ENCODE measurements at places on chromosomes 5 and 9.

GRCh38 chr5:156498226-156498980 is 171.4 kb downstream of the SGCD start:
- no peak for DNase-seq

DNA sequence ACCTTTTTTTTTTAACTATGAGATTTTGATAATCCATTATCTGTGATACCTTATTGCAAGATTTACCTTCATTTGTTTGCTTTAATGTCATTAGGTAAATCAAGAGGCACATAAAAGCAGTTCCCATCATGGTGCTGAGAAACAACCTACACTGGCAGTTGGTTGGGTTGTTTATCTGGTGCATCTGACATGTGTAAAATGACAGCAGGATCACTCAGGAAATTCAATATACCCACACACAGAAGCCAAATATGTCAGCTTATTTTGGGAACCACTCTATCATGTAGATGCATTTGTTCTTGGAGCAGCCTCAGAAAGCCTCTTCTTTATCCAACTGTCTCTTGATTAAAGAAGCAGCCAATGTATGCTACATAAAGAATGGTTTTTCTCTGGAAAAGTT is 7.8 kb upstream of the CCDC192 start:
- no peak for DNase-seq

DNA sequence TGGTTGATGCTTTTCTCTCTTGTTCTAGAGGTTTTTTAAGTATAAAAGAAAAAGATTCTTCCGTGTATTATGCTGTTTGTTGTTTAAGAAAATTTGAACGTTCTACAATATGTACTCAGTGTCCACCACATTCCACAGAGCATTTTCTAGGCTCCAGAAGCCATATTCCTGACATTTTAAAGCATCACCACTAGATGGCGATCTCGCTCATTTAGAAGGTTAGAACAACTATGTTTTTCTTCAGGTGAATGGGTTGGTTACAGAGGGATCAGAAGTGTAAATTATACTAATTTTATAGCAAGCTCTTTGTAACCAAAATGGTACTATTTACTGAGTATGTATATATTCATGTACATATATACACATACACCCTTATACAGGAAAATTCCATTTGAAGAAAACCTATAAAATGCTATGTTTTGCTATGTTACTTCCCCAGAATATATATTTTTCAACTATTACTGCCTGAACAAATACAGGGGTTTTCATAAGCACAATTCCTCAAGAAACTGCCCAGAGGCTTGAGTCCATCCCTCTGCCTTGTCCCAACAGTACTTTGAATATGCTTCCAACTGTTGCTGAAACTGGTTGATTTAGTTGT is 284.3 kb downstream of the CCDC171 start:
- peak; percentile 77 for DNase-seq

DNA sequence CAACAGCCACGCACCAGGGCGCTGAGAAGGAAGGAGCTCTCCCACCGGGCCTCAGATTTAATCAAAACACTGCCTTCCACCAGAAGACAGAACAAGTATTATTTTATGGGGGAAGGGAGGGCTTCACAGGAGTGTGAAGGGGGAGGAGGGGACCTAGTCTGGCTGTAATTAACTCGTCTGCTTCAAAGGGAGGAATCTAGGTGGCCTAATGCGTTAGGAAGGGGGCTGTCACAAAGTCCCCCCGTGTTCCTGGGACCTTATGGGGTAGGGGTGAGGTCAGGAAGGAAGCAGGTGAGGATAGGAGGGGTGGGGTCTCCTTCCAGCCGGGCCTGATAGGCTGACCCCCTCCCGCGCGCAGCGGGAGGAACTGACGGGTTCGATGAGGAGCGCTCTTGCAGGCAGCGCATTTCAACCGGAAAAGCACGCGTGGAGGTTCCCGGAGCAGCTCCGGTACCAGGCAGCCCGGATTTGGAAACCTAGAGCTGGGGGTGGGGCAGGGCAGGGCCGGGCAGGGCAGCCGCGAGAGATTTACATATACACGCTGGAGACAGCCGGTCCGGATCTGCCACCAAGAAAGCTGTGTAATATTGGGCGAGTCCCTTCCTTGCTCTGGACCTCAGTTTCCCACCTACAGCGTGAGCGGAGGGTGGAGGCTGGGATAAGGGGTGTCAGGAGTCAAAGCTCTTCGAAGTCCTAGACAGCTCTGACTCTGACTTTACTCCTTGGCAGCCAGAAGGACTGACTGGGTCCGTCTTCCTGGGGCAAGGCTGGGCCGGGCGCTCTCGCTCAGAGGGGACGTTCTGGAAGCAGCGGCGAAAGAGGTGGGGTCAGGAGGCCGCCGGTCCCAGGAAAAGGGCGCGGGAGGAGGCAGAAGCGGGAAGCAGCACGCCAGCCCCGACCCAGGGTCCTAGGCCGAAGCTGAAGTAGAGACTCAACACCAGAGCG is 1.8 kb downstream of the SHB start:
- DNase-seq = peak; percentile 37

GRCh38 chr5:174188295-174188694 is 142.8 kb downstream of the NSG2 start:
- DNase-seq = no peak

DNA sequence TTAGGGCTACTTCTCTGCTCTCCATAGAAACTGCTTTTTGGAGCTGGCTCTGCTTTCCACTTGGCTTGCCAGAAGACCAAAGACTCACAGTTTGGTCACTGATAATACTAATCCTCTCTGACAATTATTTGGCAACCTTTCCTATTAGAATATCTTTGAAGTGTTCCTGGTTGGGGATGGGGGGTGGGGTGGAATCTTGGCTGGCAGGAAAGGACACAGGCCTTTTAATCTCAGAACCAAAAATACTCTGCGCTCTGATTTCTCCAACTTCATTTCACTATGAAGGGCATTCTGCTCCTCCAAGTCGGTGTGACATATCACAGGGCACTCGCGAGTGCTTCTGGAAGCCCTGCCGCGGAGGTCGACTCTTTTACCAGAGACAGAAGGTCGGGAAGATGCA is 1329.0 kb upstream of the WWC1 start:
- no peak for DNase-seq

- no peak for DNase-seq
These were observed 38.8 kb upstream of the FBXW11 start for GRCh38 chr5:172045315-172045632.

DNA sequence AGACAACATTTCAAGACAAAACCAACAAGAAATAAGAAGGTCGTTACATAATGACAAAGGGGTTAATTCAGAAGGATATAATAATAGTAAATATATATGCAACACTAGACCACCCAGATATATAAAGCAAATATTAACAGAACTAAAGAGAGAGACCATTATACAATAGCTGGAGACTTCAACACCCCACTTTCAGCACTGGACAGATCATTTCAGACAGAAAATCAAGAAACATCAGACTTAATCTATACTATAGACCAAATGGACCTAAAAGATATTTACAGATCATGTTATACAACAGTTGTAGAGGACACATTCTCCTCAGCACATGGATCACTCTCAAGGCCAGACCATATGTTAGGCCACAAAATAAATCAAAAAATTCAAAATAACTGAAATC is 26.8 kb downstream of the CERT1 start:
- no peak for DNase-seq

GRCh38 chr5:145218019-145218418 is 617.1 kb downstream of the PRELID2 start:
- no peak for DNase-seq

DNA sequence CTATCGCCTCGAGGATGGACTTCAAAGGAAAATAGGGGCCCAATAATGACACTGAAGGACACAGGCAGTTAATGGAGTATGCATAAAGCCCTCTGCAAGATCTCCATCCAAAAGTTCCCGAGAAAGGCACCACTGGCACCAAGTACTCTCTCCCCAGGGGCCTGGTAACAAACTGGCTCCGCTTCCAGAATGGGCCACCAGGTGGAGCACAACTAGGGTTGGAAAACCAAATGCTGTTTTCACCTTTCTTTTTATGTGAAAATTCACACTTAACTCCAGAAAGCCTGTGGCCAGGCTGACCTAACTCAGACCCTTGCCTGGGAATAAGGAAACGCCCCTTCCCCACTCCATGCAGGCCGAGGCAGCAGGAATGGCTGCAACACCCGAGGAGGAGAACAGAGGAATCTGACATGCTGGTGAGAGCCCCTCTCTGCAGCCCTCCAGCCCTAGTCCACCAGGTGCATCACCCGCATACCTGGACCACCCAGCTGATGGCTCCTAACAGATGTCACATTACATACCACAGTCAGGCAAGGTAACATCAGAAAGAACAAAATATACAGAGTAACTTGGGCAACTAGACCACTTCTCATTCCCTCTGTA is 42.8 kb downstream of the CAMSAP1 start:
- DNase-seq = peak; percentile 66

DNA sequence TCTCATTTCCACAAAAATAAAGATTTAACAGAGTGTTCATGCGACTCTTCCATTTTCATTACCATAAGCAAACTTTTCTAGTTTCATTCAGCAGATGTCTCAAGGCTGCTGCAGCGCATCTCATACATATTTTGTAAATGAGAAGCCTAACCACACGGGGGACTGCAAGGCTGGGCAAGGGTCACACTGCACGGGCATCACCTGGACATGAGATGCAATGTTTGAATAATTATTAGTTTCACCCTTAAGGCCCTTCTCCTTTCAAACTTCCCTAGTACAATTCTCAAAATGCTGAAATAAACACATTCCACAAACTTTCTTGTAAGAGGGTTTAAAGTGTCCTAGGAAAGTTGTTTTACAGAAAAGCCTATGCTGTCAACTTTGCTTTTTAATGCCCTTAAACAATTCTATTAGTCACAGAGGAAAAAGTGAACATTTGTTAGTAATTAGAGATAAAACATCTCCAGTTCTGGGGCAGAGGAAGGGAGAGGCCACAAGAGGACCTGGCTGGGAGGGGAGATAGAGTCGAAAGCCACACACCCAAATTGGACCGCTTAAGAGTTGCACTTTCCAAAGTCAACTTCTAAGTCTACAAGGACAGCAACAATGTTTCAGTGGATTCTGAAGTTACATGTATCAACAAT is 1.3 kb downstream of the DENND1A start:
- no peak for DNase-seq

GRCh38 chr5:52015760-52016159 is 632.5 kb downstream of the ISL1 start:
- no peak for DNase-seq

GRCh38 chr5:98813755-98814154 is 40.3 kb downstream of the RGMB start:
- no peak for DNase-seq

DNA sequence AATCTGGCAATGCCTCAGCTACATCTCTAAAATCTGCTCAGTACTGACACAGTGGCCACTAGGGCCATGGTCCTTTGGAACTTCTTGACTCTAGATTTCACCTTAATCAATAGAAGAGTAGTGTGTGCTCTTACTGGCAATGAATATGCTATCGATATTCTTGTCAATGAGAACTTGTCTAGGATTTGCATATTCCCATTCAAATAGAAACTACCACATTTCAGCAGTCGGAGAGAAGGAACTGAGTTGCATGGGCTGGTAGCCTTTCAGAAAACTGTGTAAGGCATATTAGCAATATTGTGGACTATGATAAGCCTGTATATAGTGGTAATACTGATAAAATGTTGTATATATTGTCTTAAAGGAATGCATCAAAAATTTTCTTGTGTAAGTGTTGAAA is 45.3 kb upstream of the NAA35 start:
- no peak for DNase-seq

- peak; percentile 80 for DNase-seq
These were observed 19.1 kb downstream of the TNFSF8 start for GRCh38 chr9:114911167-114911821.

GRCh38 chr9:82606492-82607382 is 456.2 kb downstream of the RASEF start:
- peak; percentile 73 for DNase-seq

GRCh38 chr9:95277509-95277908 is 40.0 kb downstream of the FANCC start:
- DNase-seq = no peak

- DNase-seq = no peak
These were observed 13.5 kb downstream of the TRAF1 start for GRCh38 chr9:120912958-120913646.

DNA sequence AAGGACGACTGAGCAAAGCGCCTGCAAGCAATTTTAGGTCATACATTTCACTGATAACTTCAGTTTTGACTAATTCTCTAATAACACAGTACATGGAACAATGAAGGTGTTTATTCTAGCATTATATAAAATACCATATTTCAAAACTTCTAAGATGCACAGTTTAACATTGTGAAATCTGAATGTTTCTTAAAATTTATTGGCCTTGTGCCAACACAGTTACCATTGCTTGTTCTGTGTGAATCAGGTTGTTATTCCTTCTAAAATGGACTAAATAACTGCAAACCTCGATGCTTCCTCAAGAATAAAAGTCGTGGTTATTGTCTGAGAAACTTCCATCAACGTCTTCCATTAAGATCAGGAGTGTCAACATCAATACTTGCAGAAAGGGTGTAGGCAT is 8.0 kb downstream of the MCC start:
- DNase-seq = no peak

DNA sequence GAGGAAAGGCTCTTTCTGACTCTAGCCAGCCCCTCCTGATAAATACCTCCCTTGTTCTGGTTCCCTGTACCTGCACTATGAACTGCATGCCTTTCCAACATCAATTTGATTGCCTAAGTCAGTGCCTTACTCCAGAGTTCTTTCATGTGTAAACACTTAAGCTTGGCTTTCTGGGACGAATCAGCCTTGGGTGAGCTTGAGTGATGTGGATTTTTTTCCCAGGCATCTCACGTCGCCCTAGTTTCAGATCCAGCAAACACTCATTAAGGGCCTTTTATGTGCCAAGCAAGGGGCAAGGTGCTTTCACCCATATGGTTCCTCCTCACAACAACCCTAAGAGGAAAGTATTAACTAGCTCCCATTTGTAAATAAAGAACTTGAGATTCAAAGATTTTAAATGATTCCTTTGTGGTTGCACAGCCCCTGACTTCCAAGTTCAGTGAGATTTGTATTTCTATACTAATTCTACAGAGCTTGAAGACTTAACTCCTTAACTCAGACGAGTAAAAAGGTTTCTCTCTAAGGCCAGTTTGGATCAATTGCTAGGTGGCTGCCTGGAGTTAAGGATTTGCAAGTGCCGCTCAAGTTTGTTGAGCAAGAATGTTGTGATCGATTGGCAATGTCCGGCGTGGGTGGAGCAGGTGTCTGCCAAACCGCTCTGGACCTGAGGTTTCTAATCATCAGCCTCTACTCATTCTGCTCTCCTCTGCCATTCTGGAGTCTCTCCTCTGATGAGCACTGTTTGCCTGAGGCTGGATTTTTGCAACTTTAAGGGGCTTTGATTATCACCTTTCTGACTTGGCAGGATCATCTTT is 20.2 kb upstream of the TJP2 start:
- no peak for DNase-seq

DNA sequence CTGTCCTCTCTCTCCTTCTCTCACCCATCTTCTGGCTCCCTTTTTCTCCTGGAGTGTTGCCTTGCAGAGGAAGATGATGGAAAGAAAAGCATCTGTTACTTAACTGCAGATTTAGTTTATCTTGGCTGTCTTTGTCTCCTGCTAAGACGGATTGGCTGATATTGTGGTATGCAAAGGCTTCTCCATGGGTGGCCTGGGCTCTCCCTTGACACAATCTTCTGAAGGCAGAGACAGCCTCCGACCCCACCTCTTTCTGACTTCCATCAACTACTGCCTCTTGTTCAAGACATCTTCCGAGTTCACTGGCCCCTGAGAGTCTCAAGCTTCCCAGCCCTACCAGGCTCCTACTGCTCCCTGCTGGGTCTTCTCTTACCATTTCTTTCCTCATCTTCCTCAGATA is 403.7 kb downstream of the LRRC70 start:
- no peak for DNase-seq
